Central memory CD4-positive, alpha-beta T cell (primary cell): ENCODE measurements at places on chromosomes 7 and 10.

- DNase-seq = no peak
Measured at GRCh38 chr7:134783294-134784069, 4.0 kb downstream of the CALD1 start.

GRCh38 chr7:937856-938484 is 16.5 kb downstream of the ADAP1 start:
- no peak for DNase-seq

DNA sequence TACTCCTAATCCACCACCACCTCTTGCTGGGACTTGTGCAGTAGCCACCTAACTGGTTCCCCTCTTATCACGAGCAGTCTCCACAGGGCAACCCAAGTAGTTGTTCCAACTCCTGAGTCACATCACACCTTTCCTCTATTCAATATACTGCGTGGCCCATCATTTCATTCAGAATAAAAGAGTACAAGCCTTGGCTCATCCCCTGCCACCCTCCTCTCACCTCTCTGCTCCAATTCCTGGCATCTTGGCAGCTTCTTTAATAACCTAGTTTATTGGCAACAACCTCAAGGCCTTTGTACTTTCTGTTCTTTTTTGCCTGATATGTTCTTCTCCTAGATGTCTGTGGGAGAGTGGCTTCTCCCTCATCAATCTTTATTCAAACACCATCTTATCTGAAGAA is 199.4 kb downstream of the KIAA1217 start:
- no peak for DNase-seq

DNA sequence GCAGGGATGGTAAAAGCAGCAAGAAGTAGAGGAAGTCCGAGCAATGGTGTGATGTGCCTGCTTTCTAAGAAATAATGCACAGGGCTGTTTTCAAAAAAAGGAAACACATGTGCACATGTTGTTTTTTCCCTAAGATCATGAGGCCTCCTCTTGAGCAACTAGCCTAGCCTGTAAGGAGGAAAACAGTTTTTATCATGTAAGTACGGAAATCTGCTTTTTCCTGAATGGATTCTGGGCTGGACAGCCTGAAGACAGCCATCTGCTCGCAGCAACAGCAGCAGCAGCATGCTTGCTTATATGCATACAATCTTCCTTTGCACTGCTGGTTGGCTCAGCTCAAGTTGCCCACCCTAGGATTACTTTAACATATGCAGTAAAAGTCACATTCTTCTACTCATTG is 87.1 kb downstream of the HIBADH start:
- no peak for DNase-seq

- DNase-seq = no peak
Measured at GRCh38 chr7:102138676-102139075, 148.0 kb upstream of the SH2B2 start.

GRCh38 chr7:18792871-18793595 is 297.5 kb downstream of the HDAC9 start:
- DNase-seq = no peak

GRCh38 chr10:130686689-130687300 is 550.6 kb downstream of the GLRX3 start:
- DNase-seq = no peak

DNA sequence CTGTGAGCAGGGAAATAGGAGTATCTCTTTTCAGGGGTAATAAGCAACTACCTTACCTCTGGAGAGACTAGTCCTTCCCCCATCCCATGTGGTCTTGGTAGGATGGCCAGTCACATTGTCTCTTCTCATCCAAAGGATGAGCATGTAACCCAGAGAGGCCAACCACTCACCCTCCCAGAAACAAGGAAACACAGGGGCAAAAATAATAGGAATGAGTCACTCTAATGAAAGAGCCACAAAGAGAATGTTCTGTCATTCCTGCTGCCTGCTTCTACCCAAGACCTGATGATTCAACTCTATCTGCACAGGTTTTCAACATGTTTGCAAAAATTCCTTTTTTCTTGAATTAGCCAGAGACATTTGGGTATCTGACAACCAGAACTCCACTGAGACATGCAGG is 99.3 kb upstream of the NFE2L3 start:
- no peak for DNase-seq

DNA sequence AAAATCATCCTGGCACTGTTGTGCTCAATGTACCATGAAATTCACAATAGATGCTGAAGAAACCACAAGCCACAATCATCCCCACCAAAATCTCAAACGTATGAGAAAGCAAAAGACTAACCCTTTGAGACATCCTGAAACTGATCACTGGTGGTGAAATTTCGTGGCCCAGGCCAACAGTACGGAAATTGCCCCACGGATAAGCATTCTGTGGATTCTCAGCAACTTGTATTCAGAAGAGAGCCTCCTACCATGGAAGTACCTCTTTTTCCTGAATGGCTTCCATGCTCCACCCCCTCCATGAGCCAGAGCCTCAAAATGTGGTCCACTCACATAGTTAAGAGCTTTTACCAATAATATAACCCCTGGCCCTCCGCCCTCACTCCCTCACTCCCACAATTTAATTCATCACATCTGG is 163.9 kb upstream of the AUTS2 start:
- DNase-seq = no peak

- no peak for DNase-seq
Measured at GRCh38 chr7:150831851-150832250, 20.5 kb upstream of the AOC1 start.

- no peak for DNase-seq
Measured at GRCh38 chr7:37297546-37297945, 151.1 kb downstream of the ELMO1 start.

- DNase-seq = no peak
Measured at GRCh38 chr10:110399106-110399964, 94.6 kb upstream of the SMNDC1 start.

- DNase-seq = no peak
Measured at GRCh38 chr10:120610791-120611190, 153.8 kb downstream of the PLPP4 start.

GRCh38 chr7:98137826-98138151 is 31.1 kb downstream of the LMTK2 start:
- no peak for DNase-seq

DNA sequence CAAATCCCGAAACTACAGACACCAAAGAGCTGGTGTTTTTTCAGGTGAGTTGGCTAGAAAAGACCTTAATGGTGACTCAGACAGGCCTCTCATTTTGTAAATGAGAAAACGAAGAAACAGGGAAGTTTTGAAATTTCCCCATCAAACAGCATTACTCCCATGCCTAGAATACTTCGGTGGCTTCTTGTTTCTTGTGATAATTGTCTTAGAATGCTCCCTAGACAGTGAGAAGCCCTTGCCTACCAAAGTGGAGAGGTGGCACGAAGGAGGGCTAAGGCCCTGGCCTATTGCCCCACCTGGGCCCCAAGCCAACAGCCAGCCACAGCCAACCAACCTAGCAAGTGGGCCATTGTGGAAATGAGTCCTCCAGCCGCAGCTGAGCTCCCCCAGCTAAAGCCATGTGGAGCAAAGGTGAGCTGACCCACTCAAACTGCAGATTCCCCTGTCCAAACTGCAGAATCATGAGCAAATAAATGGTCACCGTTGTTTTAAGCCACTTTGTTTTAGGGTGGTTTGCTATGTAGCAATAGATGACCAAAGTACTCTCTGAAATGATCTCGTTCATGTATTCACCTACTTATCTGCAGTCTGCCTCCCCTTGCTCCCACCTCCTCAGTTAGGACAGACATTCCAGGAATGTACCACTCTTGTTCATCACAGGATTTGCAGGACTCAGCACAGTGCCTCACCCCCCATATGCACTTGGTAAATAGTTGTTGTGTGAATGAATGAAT is 97.7 kb upstream of the FGFR2 start:
- DNase-seq = no peak

DNA sequence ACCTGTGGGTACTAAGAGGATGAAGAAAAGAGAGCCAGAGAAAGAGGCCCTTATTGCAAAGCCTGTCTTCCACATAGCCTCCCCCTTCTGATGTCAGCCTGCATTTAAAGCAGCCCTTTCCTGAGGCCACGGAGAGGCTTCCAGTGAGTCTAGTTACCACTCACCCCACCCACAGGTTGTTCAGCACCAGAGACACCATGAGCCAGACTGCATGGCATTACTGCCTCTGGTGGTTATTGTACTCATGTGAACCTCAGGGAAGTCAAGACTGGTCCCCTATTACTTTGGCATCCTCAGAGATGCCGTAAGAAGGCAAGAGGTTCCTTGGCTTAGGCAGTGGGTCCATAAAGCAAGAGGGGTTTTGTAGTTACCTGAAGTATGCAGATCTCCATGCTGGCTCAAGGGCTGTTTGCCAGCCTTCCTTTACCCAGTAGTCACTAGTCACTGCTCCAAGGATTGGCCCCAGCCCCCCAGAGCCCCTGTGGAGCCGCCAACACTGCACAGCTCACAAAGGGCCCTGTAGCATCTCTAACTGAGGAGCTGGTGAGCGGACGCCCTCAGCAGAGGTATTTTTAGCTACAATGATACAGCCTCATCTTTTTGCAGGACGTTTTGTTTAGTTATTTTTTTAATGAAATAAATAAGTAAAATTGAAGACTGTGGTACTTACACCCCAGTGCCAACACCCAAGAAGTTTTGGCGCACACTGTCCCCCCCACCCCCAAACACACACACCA is 20.7 kb downstream of the LRRC4 start:
- DNase-seq = no peak

DNA sequence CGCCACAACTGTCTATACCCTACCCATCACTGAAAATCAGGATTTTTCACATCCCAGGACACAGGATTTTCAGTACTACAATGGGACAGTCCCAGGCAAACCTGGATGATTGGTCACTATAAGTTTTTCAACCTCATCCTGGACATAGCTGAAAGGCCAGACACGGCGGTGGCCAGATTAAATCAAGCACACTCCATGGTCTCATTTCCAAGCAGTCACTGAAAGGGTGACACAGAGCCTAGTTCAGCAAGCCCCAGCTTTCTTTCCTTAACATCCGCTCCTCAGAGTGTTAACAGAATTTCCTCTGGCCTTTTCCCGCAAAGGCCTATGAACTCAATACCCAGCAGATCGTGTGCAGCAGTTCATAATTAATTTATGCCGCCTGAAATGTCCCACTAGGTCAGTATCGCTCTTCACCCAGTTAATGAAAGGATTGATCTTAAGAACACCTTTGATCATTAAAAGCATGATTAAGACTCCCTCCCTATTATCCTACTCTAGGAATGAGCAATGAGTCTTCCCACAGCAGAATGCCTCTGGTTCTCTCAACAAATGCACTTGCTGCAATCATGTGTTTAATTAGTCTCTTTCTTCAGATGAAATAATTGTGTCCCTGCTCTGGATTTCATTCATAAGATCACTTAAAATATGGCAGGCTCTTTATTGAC is 104.0 kb upstream of the NANOS1 start:
- DNase-seq = no peak

DNA sequence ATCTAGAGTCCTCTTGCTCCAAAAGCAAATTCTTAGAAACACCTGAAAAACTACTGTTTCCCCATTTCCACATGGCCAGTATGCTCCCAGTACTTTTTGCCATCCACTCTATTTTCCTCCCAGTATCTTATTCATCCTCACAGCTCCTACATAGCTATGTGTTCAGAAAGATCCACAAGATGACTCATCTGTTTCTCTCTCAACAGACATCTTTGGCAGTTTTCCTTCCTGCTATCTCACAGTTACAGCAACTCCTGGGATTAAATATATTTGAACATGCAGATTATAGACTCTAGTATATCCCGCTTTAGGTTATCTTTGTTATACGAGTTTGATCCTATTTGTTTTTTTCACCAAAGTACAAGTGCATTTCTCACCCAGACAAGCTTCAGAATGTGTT is 675.6 kb upstream of the POT1 start:
- DNase-seq = no peak

GRCh38 chr7:85328456-85328998 is 141.7 kb upstream of the SEMA3D start:
- DNase-seq = no peak

DNA sequence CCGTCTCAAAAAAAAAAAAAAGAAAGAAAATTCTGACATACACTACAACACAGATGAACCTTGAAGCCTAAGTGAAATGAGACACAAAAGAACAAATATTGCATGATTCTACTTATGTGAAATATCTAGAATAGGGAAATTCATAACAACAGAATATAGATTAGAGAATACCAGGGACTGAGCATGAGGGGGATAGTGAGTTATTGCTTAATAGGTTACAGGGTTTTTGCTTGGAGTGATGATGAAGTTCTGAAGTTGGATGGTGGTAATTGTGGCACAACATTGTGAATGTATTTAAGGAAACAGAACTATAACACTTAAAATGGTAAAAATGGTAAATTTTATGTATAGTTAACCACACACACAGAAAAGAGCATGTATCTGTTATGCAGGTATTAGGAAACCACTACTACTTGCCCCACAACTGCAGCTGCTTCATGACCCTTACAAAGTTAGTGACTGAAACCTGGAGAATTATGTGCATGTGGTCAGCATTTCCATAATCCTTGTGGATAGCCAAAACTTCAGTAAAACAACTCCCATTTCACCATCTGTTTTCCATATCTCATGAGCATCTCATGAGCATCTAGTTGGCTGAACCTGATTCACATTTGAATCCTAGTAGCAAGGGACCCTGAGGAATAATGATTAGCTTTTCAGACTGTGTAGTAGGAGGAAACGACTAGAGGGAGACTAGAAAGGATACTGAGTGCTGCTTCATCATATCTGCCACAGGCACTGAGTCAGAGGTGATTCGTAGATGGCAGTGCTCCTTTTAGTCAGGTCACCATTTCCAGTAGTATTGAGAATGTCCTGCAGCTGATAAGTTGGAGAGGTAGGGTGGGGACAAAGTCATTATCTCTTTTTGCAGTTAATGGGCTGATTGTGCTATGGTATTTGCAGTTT is 26.3 kb downstream of the SAMD8 start:
- no peak for DNase-seq

GRCh38 chr10:22712956-22713852 is 1.2 kb downstream of the PIP4K2A start:
- DNase-seq = peak; percentile 44
